ENCODE measurements at places on chromosomes 7 and 10.

DNA sequence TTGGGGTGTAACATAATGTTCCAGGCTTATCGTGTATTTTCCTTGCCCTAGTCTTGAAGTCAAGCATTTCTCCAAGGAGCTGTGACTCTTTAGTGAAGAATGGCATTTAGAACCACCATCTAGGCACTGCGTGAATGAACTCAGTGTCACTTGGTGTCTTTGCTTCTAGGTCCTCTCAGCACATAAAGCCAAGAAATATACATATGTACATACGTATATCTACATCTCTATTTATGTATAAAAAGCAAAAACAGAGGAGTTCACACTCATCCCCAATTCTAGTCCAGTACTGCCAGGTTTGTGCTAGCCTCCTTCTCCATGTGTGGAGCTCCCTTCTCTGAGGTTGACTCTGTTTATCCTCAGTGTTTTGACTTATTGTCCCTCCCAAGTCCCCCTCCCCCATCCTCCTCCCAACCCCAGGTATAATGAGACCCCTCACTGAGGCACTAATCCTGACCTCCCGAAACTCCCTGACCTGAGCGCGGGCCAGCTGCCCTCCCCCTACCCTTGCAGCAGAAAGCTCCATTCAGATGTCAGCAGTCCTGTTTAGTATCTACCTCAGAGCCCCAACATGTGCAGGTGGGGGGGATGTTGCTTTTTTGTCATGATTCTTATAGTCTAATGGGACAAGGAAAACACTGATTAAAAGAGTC lies 61.5 kb downstream of the GDI2 start:
- no peaks in the 10 kb centered on the region for H3K4me1 ChIP-seq
- no peak for DNase-seq
- H3K27ac ChIP-seq = no peak overlapping the region
- H3K27me3 ChIP-seq = no peaks in the 10 kb centered on the region

GRCh38 chr10:682931-683447 lies 6.5 kb downstream of the DIP2C start:
- peaks cover under 1% of the 10 kb centered on the region for H3K4me1 ChIP-seq
- H3K36me3 ChIP-seq = no peaks in the 10 kb centered on the region
- peak overlapping the region; percentile 6 for H3K4me3 ChIP-seq
- peak overlapping the region; percentile 48 for H3K27ac ChIP-seq

GRCh38 chr7:139087212-139087611 lies 22.3 kb downstream of the ZC3HAV1 start:
- no peaks in the 10 kb centered on the region for H3K4me1 ChIP-seq
- H3K4me3 ChIP-seq = no peak overlapping the region
- DNase-seq = no peak
- H3K36me3 ChIP-seq = peaks cover 7% of the 10 kb centered on the region

GRCh38 chr10:48199580-48200377 lies 74.7 kb downstream of the FRMPD2 start:
- H3K27me3 ChIP-seq = no peaks in the 10 kb centered on the region
- H3K4me1 ChIP-seq = no peaks in the 10 kb centered on the region

- no peaks in the 10 kb centered on the region for H3K27me3 ChIP-seq
- peaks cover 6% of the 10 kb centered on the region for H3K4me1 ChIP-seq
- no peak for DNase-seq
- no peak overlapping the region for H3K27ac ChIP-seq
These were observed 18.5 kb downstream of the TMEM72 start for GRCh38 chr10:44929356-44930255.

DNA sequence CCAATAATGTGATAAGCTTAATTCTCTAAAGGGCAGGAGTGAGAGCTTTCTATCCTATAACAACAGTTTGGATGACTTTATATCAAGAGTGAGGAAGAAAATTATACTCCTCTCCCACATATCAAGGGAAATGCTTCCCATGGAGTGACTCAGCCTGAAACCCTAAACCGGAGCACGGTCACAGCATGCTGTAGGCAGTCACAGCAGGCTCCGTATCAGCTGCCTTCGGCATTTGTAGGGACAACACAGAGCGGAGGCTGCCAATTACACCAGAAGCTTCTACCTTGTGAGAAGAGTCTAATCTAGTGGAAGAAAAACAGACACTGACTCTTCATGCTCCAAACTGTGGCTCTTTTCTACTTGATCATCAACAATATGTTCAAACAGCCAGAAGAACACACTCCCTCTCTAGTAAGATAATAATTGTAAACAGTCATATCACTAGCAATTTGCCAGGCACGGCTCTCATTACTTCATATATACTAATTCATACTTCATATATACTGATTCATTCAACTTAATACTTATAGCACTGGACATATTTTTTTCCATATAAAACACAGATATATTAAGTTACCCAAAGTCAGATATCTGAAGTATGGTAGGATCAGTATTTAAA lies 65.9 kb downstream of the DGKB start:
- no peak for DNase-seq
- H3K36me3 ChIP-seq = no peaks in the 10 kb centered on the region
- H3K27ac ChIP-seq = no peak overlapping the region
- H3K4me1 ChIP-seq = no peaks in the 10 kb centered on the region
- no peak overlapping the region for H3K4me3 ChIP-seq

GRCh38 chr10:74088722-74089121 lies 61.9 kb downstream of the AP3M1 start:
- no peak for DNase-seq
- no peaks in the 10 kb centered on the region for H3K4me1 ChIP-seq
